ENCODE measurements at places on chromosomes 7 and 10.

- DNase-seq = no peak
Observed at GRCh38 chr7:126501617-126502016, 751.1 kb downstream of the GRM8 start.

DNA sequence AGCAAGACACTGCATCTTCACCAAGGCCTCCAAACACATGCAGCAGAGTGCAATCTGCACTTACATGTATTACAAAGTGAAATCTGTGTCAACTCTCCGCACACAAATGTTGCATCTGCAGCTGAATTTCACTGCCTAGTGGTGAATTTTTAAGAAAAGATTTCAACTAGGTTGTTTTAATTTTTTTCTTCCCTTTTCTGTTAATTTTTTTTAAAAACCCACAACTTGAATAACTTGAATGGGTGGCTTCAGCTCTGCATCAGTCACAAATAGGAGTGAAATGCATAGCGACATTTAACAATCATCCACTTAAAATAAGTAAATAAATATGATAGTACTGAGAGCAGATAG is 5.9 kb downstream of the HOXA13 start:
- DNase-seq = no peak

DNA sequence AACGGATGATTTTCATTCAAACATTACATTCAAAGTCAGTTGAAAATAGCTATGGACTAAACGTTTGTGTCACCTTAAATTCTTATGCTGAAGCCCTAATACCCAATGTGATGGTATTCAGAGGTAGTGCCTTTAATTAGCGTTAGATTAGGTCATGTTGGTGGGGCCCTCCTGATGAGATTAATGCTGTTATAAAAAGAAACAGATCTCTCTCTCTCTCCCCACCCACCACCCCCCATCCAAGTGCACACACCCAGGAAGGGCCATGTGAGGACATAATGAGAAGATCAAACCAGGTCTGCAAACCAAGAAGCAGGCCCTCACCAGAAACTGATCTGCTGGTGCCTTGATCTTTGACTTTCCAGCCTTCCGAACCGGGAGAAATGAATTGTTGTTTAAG is 44.2 kb downstream of the ZNF438 start:
- no peak for DNase-seq

DNA sequence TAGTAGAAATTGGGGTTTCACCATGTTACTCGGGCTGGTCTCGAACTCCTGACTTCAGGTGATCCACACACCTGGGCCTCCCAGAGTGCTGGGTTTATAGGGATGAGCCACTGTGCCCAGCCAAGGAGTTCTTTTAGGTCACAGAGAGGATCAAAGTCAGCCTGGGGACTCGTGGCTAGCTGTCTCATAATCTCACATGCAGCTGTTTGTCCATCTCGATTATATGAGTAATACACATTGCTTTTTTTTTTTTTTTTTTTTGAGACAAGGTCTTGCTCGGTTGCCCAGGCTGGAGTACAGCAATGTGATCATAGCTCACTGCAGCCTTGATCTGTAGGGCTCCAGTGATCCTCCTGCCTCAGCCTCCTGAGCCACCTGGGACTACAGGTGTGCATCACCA is 2.2 kb downstream of the IFT22 start:
- DNase-seq = no peak

DNA sequence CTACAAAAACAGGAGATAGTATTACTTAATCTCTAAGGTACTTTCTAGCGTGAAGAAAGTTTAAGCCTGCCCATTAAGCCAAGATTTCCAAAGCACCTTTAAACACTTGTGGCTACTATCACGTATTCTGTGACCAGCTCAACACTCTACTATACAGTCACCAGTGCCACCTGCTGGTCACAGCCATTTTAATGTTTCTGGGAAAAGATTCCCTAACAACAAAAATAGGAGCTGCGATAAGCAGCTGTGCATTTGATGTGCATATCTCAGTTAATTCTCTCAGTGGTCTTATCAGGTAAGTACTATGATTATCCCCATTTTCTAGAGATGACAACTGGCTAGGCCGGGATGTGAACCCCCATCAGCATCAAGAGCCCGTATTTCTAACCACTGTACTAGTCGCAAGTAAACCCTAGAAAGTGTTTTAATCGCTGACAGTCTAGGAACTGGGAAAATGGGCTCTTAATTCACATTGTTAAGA is 860 bp downstream of the SEC31B start:
- DNase-seq = no peak

DNA sequence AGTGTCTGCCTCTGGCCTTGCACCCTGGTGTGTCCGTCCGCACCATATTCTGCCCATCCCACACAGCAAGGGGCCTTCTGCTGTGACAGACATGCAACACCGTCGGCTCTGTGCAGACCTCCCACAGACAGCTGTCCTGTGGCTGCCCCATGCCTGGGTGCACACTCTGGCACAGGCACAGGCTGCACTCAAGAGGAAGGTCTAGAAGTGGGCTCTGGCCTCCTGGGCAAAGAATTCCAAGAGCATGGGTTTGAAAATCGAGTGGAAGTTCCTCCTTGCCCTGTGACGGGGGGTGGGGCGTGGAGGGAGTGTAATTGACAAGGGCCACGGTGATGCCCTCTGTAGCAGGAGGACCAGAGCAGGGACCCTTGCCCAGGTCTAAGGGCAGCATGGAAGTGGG is 4.3 kb upstream of the LOXL4 start:
- DNase-seq = no peak

DNA sequence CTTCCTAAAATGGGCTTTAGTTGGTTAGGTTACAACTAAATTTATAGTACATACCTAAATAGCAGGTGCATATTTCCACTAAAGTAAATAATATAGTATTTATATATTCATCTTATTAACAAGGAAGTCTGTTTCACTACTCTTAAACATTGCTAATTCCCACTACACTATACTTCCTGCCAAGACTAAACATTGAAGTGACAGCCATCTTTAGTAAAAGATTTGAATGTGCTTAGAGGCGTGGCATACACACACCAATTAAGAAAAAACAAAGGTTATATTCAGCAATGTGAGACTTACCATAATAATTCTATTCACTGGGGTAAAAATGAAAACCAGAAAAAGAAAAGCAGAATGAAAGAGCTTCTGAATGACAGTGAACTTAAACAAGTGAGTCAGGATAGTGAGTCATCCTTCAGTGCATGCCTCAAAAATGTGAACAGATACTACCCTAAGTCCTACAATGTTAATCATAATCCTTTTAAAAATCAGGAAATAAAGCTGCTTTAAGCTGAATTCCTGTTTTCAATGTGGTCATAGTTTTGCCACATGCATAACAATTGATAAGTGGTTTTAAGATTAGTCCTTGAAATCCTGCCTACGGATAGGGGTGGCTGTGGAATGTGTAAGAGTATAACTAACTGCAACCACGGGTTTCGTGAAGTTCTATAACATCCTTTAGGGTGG is 59.4 kb downstream of the USP6NL start:
- DNase-seq = no peak

DNA sequence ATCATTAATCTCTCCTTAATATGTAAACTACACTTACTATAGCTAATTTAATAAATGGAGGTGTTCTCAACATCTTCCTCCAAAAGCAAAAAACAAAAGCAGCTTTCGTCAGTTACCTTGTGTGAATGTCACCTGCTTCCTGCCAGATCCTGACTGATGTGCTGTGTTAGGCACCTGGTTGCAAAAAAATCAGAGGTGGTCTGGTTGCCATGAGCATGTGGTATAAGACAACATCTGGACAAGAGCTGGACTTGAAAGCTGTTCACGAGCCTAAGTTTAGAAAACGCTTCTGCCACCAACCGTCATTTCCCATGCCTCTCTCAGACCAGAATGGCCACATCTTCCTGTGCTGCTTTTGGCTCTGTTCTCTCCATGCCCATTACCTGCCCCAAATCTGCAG is 42.0 kb upstream of the GGCT start:
- DNase-seq = no peak

DNA sequence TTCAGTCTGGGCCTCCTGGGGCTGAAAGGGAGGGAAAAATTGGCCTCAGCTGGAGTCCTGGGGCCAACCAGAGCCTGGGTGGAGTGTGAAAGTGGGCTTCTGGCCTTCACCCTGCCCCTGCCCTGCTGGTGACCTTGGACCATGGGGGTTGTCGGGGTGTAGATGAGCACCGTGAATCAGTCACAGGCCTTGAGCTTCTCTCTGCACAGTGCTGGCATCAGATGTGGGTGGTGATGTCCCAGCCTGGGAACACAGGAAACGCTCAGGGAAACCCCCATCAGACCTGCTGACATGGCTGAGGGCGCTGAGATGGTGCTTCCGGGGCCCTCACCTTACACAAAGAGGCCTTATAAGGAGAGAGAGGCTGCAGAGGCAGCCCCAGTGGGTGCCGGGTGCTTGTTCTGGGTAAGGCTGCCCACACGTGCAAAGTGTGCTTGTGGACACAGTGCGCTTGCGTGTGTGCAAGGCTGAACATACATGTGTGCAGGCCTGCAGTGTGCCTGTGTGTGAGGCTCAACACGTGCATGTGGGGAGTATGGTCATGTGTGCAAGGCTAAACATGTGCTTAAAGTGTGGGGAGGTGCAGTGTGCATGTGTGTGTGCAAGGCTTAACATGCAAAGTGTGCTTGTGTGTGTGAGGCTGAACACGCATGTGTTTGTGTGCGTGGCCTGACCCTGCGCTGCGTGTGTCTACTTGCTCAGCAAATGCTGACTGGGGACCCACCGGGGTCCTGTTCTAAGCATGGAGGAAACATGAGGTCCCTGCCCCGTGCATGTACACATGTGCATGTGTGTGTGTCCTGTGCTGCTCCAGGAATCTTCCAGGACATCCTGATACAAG is 6.5 kb downstream of the ARPC1B start:
- DNase-seq = no peak

Measured in NCI-H1092 (cell line).